ENCODE measurements at places on chromosomes 1 and 21.

- DNase-seq: no peak
Measured at GRCh38 chr1:24902471-24902891, 27.6 kb downstream of the RUNX3 start.

DNA sequence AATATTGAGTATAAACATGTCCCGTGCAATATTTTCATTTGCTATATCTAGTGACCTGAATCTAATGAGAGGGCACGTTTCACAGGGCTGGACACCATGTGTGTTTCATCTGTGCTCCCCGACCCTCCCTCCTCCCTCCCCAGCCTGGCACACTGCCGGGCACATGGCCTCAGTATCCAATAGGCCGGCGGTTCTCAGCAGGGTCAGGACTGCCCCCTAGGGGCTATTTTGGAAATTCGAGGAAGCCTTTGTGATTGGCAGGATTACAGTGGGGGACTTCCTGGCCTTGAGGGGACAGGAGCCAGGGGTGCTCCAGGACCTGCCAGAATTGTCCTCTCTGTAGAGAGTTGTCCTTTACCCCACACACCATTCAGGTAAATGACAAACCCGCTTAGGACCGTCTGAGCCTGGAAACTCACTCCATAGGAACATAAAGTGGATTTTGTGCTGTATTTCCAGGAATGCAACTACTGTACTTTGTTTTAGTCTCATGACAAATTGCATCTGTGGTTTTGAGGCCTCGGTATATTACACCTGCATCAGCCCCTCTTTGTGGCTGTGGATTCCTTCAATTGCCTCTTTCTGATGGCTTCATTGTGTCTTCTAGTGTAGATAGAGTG lies 109.5 kb upstream of the SIM2 start:
- peak; percentile 37 for DNase-seq

DNA sequence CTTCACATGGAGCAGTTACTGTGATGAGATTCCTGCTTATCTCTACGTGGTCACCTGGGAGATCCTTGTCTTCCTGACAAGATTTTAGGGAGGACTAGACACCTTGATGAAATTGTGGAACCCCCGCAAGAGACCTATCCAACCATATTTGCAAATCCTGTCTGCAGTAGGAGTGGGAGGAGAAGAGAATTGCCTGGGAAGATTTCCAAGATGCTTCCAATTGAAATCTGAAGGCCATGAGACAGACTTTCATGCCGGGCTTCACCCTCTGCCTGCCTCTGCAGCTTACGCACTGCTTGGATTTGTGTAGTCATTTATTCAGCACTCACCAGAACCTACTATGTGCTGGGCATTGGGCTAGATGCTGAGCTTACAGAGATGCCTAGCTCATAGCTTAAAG lies 106.6 kb downstream of the OMA1 start:
- DNase-seq: no peak

GRCh38 chr1:106960412-106960811 lies 96.1 kb upstream of the PRMT6 start:
- DNase-seq: no peak

- no peak for DNase-seq
Measured at GRCh38 chr1:228346731-228347130, 59.9 kb downstream of the TRIM11 start.

GRCh38 chr1:178931858-178932551 lies 61.1 kb upstream of the ANGPTL1 start:
- no peak for DNase-seq

GRCh38 chr1:20726118-20726911 lies 6.2 kb downstream of the SH2D5 start:
- no peak for DNase-seq

GRCh38 chr1:228471762-228472398 lies 15.3 kb upstream of the RNF187 start:
- DNase-seq: no peak

DNA sequence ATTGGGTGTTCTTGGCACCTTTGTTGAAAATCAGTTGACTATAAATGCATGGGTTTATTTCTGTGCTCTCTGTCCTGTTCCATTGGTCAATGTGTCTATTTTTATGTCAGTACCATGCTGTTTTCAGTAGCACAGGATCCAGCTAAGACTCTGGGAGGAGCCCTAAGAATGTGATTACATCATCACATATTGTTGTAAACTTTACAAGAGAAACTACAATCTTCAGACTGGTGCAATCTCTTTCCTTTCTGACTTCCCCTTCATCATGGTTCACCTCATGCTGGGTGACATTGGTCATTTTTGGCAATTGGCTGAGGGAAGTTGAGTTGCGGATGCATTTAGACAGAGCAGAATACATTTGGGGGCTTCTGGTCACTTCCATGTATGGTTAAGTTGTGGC lies 88.4 kb downstream of the C21orf91 start:
- DNase-seq: no peak

GRCh38 chr1:159121526-159121925 lies 45.0 kb upstream of the AIM2 start:
- no peak for DNase-seq

DNA sequence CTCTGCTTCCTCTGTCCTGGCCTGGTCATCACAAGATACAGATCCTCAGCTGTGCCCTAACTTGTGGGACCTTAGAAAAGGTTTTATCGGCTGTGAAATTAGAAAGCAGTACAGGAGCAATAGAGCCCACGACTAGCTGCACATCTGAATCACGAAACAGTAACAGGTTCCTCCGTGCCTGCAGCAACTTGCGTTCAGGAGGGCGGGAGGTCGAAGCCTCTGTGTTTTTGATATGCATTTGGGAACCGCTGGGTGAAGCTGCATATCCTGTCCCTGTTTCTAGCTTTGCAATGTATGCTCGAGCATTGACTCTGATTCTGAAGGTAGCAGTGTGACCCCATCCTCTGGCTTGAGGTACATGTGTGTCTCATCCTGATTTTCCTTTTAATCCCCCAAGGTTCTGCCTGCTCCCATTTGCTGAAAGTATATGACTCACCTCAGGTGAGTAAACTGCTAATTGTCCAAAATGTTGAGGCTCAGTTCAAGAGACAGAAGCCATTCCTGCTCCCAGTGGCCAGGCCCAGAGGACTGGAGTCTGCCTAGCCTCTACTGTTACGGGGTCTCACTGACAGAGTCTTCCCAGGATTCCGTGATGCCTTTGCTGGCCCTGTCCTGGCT lies 44.3 kb downstream of the SCCPDH start:
- DNase-seq: no peak

GRCh38 chr1:230629511-230629910 lies 12.8 kb upstream of the COG2 start:
- DNase-seq: no peak

DNA sequence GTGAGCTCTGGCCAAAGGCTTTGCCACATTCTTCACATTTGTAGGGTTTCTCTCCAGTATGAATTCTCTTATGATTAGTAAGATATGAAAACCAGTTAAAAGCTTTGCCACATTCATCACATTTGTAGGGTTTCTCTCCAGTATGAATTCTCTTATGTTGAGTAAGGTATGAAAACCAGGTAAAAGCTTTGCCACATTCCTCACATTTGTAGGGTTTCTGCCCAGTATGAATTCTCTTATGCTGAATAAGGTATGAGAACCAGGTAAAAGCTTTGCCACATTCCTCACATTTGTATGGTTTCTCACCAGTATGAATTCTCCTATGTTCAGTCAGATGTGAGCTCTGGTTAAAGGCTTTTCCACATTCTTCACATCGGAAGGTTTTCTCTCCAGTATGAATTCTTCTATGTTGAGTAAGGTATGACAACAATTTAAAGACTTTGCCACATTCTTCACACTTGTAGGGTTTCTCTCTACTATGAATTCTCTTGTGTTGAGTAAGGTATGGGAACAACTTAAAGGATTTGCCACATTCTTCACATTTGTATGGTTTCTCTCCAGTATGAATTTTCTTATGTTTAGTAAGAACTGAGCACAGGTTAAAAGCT lies 20.7 kb downstream of the ZNF695 start:
- DNase-seq: no peak

GRCh38 chr1:227780101-227781044 lies 35.1 kb upstream of the PRSS38 start:
- DNase-seq: no peak

- DNase-seq: no peak
Measured at GRCh38 chr1:226092965-226093364, 30.4 kb downstream of the H3-3A start.

- DNase-seq: no peak
Measured at GRCh38 chr21:46325073-46325912, 1.3 kb downstream of the PCNT start.

GRCh38 chr1:86866665-86867064 lies 47.3 kb downstream of the SELENOF start:
- DNase-seq: no peak

DNA sequence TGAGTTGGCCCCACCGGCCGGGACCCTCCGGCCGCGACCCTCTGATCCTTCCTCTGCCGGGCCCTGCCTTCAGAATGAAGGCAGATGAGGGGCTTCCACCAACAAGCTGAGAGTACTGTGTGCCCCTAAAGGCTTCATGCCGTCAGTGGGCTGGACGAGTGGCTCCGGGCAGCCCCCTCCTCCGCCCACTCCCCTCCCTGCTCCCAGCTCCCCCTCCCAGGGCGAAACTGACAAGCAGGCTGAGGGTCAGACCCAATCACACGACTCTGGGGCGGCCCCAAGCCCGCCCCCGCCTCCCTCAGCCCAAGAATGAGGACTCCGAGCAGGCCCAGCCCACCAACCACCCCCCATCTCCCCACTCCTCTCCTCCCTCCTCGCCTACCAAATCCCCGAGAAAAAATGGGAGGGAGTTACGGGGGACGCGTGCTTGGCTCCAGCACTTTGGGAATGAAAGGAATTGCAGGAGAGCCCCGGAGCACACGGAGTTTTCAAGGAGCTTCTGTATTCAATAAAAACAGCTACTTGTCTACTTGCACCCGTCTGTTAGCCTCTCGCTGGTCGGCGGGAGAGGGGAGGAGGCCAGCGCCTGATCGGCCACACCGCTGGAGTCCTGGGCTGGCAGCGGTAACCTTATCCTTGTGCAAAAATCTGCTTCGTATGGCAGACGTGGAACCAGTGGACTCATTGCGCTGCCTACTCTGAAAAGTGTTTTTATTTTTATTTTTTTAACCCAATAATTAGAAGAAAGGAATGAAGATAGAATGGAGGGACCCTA lies at the start of gene COL11A1:
TSS of gene COL11A1 (minus strand) at position 147 of the 775 bp plus-strand sequence. CDS start 344 bp downstream, outside the sequence.
- peak; percentile 63 for DNase-seq

DNA sequence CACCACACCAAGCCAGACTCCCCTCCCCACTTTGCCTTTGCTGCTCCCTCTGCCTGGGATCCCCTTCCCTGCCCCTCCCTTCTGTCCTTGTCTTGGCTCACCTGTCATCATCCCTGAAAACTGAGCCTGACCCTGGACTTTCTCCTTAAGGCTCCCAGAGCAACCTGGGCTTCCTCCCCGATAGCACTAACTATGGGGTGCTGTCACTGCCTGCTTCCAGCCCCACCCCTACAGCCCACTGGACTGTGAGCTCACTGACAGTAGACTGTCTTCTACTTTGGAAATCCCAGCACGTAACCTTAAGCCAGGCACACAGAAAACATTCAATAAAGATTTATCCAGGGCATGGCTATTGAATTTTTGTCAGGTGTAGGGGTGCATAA lies 9.5 kb upstream of the CSF1 start:
- no peak for DNase-seq

GRCh38 chr1:53104289-53104913 lies 38.0 kb downstream of the SLC1A7 start:
- no peak for DNase-seq
